ENCODE measurements at places on chromosomes 7 and 10.

DNA sequence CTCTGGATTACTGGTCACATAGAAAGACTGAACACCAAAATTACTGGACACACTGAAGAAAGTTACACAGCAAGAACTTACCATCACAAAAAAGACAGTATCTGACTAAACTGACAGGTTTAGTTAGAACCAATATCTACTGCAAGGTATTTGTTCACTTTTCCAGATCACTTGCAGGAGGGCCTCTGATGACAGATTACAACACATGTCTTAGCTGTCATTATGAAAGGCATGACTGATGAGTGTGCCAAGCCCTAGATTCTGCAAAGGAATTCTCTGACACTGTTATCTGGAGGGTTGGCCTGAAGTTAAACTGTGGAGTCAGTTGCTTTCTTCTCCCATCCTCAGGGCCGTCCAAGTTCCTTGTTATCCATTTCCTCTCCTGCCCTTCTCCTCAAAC lies 242.7 kb downstream of the KIF20B start:
- no peak for DNase-seq

GRCh38 chr10:7314170-7314569 lies 96.7 kb downstream of the SFMBT2 start:
- DNase-seq = no peak

- no peak for DNase-seq
Measured at GRCh38 chr7:77413861-77414424, 2.2 kb downstream of the GSAP start.

DNA sequence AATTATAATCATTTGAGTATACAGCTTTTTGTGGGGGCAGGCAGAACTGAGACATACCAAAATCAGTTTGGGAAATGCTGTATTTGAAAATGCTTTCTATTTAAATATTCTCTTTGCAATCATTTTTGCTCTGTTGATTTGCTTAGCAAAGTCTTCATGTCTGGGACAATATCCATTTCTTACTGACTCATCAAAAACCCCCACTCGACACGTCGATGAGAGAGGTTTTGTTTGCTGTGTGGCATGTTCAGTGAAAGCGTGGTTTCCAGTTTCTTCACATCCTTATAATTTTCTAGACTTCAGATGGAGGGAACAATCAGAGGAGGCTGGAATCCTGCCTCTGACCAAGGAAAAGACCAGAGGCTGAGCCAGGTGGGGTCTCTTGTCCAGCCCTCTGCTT lies 28.9 kb downstream of the HTRA1 start:
- DNase-seq = no peak

DNA sequence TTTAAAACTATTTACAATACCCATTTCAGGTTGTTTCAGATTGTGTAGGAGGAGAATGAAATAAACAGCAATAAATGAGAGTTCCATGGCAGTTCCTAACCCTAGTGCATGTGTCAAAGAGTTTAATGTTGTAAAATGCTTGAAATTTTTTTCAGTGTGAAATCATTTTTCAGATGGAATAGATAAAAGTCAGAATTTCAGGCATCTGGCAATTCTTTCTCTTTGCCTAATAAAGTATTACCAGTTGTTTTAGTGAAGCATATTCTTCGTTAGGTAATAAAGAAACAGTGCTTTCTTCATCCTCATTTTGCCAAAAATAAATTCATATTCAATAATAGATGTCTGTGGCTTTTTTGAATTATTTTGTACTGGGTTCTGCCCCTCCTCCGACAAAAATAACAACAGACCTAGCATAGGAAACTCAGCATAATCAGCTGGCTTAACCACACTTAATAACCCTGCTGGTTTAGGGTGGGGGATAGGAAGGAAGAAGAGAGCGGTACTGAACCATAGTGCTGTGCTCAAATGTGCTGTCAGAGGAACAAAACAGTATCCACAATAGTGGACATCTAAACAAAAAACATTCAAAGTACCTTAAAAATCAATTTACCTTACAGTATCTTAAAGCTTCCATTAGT lies 39.1 kb downstream of the MINDY3 start:
- no peak for DNase-seq

- no peak for DNase-seq
Measured at GRCh38 chr7:114554781-114555537, 140.3 kb downstream of the FOXP2 start.

GRCh38 chr10:97224483-97225435 lies 39.0 kb upstream of the SLIT1 start:
- DNase-seq = no peak

DNA sequence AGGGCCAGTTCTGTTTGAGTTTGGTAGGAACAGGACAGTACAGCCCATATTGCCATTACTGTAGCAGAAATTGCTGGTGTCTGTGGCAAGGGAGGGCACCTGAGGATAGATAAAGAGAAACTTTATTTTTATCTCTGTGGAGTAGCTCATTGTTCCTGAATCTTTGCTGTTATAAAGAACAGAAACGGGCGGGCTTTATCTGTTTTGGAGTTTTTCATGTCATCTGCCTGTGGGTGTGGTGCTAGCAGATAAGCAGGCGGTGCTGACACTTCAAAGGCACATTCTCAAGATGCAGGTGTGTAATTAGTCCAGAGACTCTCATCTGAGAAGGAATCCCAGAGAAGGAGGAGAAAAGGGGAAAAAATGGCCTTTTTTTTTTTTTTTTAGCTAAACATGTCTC lies 11.5 kb downstream of the ZNF273 start:
- no peak for DNase-seq

GRCh38 chr10:116126954-116127695 lies 145.9 kb downstream of the GFRA1 start:
- no peak for DNase-seq

GRCh38 chr10:6014241-6014761 lies 37.0 kb upstream of the IL15RA start:
- DNase-seq = no peak

DNA sequence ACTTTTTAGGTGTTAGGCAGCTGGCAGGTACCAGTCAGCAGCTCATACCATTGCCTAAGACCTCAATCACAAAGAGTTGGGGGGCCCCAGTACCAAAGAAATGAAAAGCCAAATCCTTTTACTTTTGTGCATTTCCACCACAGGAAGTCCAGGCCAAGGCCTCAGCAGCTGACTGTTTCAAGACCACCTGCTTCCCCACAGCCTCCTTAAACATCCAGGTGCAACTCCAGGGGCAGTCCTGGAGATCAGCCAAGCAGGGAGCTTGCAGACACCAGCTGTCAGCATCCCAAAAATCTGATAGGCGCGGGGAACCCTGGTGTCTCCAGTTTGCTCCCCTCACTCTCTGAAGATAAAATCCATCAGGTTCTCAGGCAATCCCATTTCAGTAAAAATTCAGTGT lies 91.5 kb upstream of the EFCAB10 start:
- DNase-seq = peak; percentile 82

DNA sequence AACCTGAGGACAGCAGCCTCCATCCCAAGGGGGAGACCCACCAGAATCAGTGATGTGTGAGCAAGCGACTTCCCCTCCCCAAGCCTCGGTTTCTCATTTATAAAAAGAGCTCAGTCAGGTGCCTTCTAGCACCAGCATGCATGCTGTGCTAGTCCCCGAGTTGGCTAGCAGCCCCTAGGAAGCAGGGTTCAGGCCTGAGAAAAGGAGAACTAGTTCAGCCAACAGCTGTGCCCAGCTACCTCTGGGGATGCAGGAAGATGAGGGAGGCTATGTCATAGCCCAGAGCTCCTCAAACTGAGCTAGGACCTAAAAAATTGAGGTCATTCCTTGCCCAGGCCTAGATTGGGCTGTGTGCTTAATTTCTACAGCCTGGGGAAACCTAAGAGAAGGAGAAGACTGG lies 13.7 kb downstream of the DRGX start:
- no peak for DNase-seq

GRCh38 chr7:155465761-155466141 lies 7.8 kb downstream of the EN2 start:
- no peak for DNase-seq

GRCh38 chr10:127090138-127090537 lies 106.3 kb downstream of the INSYN2A start:
- no peak for DNase-seq

GRCh38 chr7:47697543-47697942 lies 115.6 kb upstream of the TNS3 start:
- no peak for DNase-seq

GRCh38 chr7:86814661-86815379 lies 171.1 kb downstream of the GRM3 start:
- no peak for DNase-seq

DNA sequence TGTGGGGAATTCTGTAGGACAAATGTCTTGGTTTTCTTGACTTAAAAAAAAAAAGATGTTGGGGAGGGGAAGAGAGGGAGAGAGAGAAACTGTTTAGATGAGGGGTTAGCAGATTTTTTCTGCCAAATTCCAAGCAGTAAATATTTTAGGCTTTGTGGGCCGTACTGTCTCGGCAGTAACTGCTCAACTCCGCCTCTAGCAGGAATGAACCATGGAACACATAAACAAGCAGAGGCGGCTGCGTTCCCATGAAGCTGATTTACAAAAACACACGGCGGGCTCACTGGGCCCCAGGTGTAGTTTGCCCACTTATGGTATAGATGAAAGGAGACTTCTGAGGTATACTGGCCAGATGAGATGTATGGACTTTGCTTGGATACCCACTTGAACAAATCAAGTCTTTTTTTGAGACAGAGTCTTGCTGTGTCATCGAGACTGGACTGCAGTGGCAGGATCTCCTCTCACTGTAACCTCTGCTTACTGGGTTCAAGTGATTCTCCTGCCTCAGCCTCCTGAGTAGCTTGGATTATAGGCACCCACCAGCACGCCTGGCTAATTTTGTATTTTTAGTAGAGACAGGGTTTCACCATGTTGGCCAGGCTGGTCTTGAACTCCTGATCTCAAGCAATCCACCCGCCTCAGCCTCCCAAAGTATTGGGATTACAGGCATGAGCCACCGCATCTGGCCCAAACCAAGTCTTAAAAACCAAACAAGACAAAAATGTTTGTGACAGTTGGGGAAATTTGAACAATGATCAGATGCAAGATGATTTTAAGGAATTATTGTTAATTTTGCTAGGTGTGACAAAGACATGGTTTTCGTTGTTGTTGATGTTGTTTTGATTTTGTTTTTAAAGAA lies 9.7 kb upstream of the ADAMTS14 start:
- no peak for DNase-seq

GRCh38 chr10:92848037-92848440 lies 281 bp upstream of the EXOC6 start:
- no peak for DNase-seq

GRCh38 chr7:9498303-9498702 lies 1064.9 kb downstream of the NXPH1 start:
- DNase-seq = no peak

DNA sequence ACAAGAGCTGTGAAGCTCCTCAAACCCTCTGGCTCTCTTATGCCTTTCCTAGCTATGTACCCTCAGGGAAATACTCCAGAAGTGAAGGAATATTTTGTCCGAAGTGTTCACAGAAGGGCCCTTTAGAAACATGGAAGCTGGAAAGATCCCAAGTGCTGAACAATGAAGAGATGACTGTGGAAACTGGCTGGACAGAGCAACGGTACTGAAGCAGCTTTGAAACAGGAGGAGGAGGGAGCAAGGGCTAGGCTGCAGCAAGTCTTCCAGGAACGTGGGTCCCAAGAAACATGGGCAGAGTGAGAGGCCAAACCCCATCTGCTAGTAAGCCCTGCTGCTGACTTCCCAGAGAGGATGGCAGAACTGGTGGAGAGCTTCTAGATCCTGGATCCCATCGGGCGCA lies 3.0 kb upstream of the PSAP start:
- no peak for DNase-seq

Measured in DMS79 (cell line).